Type B pancreatic cell (in vitro differentiated cells): ENCODE measurements at places on chromosomes 4 and X.

DNA sequence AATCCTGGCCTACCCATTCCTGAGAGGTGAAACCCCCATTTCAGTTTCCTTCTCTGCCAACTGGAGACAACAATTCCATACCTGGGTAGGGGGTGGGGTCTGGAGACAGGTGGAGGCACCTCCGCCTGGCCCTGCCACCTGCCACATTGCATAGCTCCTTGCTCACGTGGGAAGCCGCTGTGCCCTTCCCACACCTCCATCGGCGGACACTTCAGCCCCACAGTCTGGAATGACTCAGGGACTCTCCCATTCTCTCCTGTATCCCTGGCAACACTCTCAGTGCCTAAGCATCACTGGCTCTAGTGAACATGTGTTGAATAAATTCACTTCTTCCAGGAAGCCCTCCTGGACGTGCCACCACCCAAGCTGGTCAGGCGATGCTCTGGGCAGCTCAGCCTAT is 21.7 kb downstream of the PPP2R2C start:
- H3K27ac ChIP-seq: no peak overlapping the region
- DNase-seq: no peak
- no peak overlapping the region for H3K4me3 ChIP-seq
- no peaks in the 10 kb centered on the region for H3K36me3 ChIP-seq
- peaks cover 34% of the 10 kb centered on the region for H3K27me3 ChIP-seq

GRCh38 chr4:174808836-174809235 is 20.2 kb downstream of the GLRA3 start:
- no peaks in the 10 kb centered on the region for H3K27me3 ChIP-seq
- no peaks in the 10 kb centered on the region for H3K36me3 ChIP-seq

- H3K4me3 ChIP-seq: peak overlapping the region; percentile 34
- H3K36me3 ChIP-seq: peaks cover 6% of the 10 kb centered on the region
- peak overlapping the region; percentile 7 for H3K27ac ChIP-seq
- H3K27me3 ChIP-seq: no peaks in the 10 kb centered on the region
- H3K4me1 ChIP-seq: peaks cover 43% of the 10 kb centered on the region
These were observed 19.4 kb downstream of the SPRY1 start for GRCh38 chr4:123415977-123416376.

- no peaks in the 10 kb centered on the region for H3K27me3 ChIP-seq
- no peak overlapping the region for H3K27ac ChIP-seq
- no peak overlapping the region for H3K4me3 ChIP-seq
- no peaks in the 10 kb centered on the region for H3K4me1 ChIP-seq
- DNase-seq: no peak
These were observed 76.6 kb downstream of the USO1 start for GRCh38 chr4:75800972-75801371.

DNA sequence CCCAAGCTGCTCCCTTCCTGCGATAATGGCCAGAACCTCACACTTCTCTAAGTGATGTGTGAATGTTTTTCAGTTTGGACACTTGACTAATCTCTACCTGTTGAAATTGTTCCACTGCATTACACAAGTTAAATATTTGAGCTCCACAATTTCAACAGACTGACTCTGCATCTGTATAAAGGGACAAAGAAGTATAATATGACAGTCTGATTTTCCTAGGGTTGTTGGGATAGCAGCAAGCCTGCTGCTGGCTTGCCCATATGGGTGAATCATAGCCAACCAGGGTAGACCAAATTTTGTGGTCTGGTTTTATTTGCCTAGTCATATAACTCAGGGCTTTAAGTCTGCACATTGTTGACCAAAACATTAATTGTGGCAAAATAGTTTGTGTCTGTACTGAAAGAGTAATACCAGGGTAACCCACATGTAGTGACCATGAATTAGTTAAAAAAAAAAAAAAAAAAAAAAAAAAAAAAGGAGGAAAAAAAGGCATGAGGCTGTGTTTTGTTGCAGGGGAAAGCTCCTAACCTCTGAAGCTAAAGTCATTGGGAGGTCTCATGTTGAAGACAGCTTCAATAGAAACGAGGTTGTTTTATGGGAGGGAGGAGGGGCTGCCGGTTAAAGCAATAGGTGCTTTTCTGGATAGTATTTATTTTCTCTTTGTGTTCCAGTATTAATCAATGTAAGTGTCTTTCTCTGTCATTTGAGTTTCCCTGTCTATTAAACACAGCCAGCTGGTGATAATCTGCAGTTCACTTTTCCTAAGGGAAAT is 534.2 kb downstream of the RAB28 start:
- H3K27ac ChIP-seq: no peak overlapping the region
- no peak for DNase-seq
- H3K36me3 ChIP-seq: no peaks in the 10 kb centered on the region

- no peak for DNase-seq
- H3K4me1 ChIP-seq: peaks cover 23% of the 10 kb centered on the region
- H3K27ac ChIP-seq: no peak overlapping the region
- peaks cover 32% of the 10 kb centered on the region for H3K27me3 ChIP-seq
- no peaks in the 10 kb centered on the region for H3K36me3 ChIP-seq
- H3K4me3 ChIP-seq: no peak overlapping the region
These were observed 401.8 kb downstream of the RAPGEF2 start for GRCh38 chr4:159504684-159505083.

GRCh38 chrX:74420196-74421035 is 877 bp upstream of the SLC16A2 start:
- DNase-seq: peak; percentile 75
- peaks cover 12% of the 10 kb centered on the region for H3K4me1 ChIP-seq
- peak overlapping the region; percentile 94 for H3K4me3 ChIP-seq
- H3K36me3 ChIP-seq: no peaks in the 10 kb centered on the region

DNA sequence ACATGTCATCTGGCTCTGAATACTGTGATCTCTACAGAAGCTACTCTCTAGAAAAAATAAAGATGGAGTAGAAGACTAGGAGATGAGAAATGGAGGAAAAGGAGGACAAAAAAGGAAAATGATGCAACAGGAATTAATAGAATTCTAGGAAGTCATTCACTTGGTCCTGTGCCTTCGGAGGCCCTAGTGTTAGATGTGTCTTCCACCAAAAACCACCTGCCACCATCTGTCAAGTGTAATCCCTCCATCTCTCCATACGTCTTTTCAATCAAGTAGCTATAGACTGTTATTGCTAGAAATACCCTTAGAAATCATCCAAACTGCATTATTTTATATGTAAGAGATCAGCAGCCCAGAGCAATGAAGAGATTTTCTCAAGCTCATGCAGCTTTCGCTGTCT is 2.9 kb upstream of the RAB41 start:
- no peak overlapping the region for H3K27ac ChIP-seq
- DNase-seq: no peak
- no peak overlapping the region for H3K4me3 ChIP-seq

GRCh38 chr4:10354746-10355145 is 102.5 kb downstream of the ZNF518B start:
- no peak overlapping the region for H3K27ac ChIP-seq
- DNase-seq: no peak
- no peaks in the 10 kb centered on the region for H3K36me3 ChIP-seq
- H3K27me3 ChIP-seq: peaks cover 42% of the 10 kb centered on the region
- no peak overlapping the region for H3K4me3 ChIP-seq

GRCh38 chr4:85520765-85521749 is 46.1 kb downstream of the ARHGAP24 start:
- H3K27me3 ChIP-seq: no peaks in the 10 kb centered on the region
- no peaks in the 10 kb centered on the region for H3K4me1 ChIP-seq
- H3K4me3 ChIP-seq: no peak overlapping the region
- no peak for DNase-seq
- no peaks in the 10 kb centered on the region for H3K36me3 ChIP-seq

- H3K27me3 ChIP-seq: no peaks in the 10 kb centered on the region
- H3K4me1 ChIP-seq: no peaks in the 10 kb centered on the region
- H3K4me3 ChIP-seq: no peak overlapping the region
These were observed 13.2 kb upstream of the XIAP start for GRCh38 chrX:123846577-123847038.

DNA sequence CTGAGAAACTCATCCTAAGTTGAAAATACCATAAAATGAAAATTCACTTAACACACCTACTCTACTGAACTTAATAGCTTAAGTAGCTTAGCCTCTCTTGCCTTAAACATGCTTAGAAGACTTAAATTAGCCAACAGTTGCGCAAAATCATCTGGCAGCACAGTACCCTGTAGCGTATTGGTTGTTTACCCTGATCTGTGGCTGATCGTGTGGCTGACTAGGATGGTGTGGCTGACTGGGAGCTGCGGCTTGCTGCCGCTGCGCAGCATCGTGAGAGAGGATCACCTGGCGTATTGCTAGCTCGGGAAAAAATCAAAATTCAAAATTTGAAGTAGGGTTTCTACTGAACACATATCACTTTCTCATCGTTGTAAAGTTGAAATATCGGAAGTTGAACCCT is 6.3 kb downstream of the RUFY3 start:
- no peak overlapping the region for H3K27ac ChIP-seq
- no peak overlapping the region for H3K4me3 ChIP-seq

DNA sequence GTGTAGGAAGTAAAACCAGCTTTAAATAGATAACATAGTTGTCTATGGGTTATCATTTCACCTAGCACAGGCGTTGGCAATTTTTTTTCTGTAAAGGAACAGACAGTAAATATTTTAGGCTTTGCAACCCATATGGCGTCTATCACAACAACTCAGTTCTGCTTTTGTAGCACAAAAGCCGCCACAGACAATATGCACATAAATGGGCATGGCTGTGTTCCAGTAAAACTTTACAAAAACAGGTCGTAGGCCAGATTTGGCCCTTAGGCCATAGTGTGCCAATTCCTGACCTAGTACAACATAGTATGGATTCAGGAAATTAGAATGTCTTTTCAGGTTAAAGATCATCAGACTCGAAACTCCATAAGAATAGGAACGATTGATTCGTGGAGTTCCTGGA is 265.3 kb upstream of the GK2 start:
- H3K4me1 ChIP-seq: no peaks in the 10 kb centered on the region
- H3K27ac ChIP-seq: no peak overlapping the region
- no peaks in the 10 kb centered on the region for H3K27me3 ChIP-seq
- no peaks in the 10 kb centered on the region for H3K36me3 ChIP-seq
- H3K4me3 ChIP-seq: no peak overlapping the region
- DNase-seq: no peak

DNA sequence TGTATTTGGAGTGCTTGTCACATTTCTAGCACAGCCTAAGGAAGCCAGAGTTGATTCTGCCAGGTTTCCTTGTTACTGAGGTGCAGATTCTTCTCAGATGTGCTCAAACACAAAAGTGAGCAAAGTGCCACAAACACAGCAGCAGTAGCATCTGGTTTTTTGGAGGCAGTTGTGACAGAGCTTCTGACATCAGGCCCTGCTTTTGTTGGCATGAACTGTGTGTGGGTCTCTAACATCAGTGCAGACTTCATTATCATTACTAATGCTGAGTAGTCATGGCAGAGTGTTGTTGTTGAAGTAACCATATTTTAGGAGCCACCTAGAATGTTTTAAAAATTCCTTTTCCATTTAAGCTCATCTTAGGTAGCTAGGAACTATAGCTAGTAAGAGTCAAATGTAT is 656.6 kb downstream of the ANKRD50 start:
- H3K36me3 ChIP-seq: no peaks in the 10 kb centered on the region
- no peaks in the 10 kb centered on the region for H3K27me3 ChIP-seq
- H3K27ac ChIP-seq: no peak overlapping the region
- no peak for DNase-seq
- no peak overlapping the region for H3K4me3 ChIP-seq

- no peak overlapping the region for H3K4me3 ChIP-seq
- H3K36me3 ChIP-seq: no peaks in the 10 kb centered on the region
- H3K27me3 ChIP-seq: no peaks in the 10 kb centered on the region
These were observed 699.1 kb upstream of the AMOT start for GRCh38 chrX:113539599-113540356.

DNA sequence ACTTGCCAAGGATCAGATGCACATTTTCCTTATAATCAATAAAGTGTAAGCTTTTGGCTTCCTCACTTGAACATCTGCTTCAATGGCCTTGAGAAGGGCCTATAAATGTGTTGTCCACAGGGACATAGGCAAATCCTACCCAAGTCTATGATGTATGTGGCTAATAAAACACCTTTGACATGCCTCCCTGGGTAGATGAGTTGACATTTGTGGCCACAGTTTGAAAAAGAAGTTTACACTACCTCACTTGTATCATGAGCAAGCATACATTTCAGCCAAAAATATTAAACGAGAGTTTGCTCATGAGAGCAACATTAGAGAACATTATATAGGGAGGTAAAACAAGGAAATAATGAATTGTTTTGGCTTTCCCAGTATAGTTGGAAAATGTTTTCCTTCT is 1067.7 kb downstream of the C4orf33 start:
- H3K4me1 ChIP-seq: no peaks in the 10 kb centered on the region
- no peaks in the 10 kb centered on the region for H3K27me3 ChIP-seq
- DNase-seq: no peak
- no peaks in the 10 kb centered on the region for H3K36me3 ChIP-seq
- H3K4me3 ChIP-seq: no peak overlapping the region

DNA sequence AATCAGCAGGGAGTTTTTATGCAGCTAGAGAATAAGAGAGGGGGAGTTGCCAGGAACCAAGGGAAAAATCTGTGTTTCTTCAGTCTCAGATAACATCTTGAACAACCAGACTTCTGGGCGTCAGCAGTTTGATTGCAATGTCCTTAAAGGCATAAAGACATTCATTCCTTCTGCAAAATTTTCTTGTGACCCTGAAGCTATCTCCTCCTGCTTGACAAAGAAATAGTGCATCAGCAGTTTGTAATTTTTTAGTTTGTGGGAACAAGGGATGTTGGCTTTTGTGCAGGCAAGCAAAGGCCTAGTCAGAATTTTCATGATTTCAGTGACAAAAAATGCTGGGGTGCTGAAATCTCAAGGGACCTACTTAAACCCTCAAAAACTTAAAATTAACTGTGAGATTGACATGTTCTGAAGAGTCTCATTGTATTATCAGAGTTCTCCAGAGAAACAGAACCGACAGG is 125.8 kb upstream of the UNC5C start:
- H3K36me3 ChIP-seq: no peaks in the 10 kb centered on the region
- no peak overlapping the region for H3K27ac ChIP-seq
- H3K27me3 ChIP-seq: no peaks in the 10 kb centered on the region
- peaks cover 30% of the 10 kb centered on the region for H3K4me1 ChIP-seq
- DNase-seq: no peak
- no peak overlapping the region for H3K4me3 ChIP-seq

- DNase-seq: no peak
- H3K36me3 ChIP-seq: no peaks in the 10 kb centered on the region
These were observed 83.9 kb downstream of the ARHGAP10 start for GRCh38 chr4:147815741-147816140.

GRCh38 chr4:168710353-168710946 is 213.6 kb downstream of the PALLD start:
- peaks cover 17% of the 10 kb centered on the region for H3K36me3 ChIP-seq
- peaks cover 3% of the 10 kb centered on the region for H3K27me3 ChIP-seq
- H3K27ac ChIP-seq: no peak overlapping the region
- H3K4me3 ChIP-seq: no peak overlapping the region

- H3K27ac ChIP-seq: no peak overlapping the region
- no peaks in the 10 kb centered on the region for H3K36me3 ChIP-seq
- no peaks in the 10 kb centered on the region for H3K27me3 ChIP-seq
- DNase-seq: no peak
- H3K4me1 ChIP-seq: no peaks in the 10 kb centered on the region
- H3K4me3 ChIP-seq: no peak overlapping the region
These were observed 104.5 kb downstream of the UBE2NL start for GRCh38 chrX:143988356-143988755.

- no peak for DNase-seq
- peaks cover 22% of the 10 kb centered on the region for H3K36me3 ChIP-seq
- no peak overlapping the region for H3K4me3 ChIP-seq
These were observed 42.9 kb downstream of the MOB1B start for GRCh38 chr4:70945046-70945445.

GRCh38 chr4:146534178-146534577 is 12.4 kb upstream of the SLC10A7 start:
- no peak overlapping the region for H3K27ac ChIP-seq
- no peaks in the 10 kb centered on the region for H3K4me1 ChIP-seq
- H3K27me3 ChIP-seq: no peaks in the 10 kb centered on the region
- no peak overlapping the region for H3K4me3 ChIP-seq
- no peaks in the 10 kb centered on the region for H3K36me3 ChIP-seq
- DNase-seq: no peak
